ENCODE measurements at places on chromosomes 1 and 21.
A peak's percentile ranks its signal among the peaks of the same experiment; 100 is the strongest.

DNA sequence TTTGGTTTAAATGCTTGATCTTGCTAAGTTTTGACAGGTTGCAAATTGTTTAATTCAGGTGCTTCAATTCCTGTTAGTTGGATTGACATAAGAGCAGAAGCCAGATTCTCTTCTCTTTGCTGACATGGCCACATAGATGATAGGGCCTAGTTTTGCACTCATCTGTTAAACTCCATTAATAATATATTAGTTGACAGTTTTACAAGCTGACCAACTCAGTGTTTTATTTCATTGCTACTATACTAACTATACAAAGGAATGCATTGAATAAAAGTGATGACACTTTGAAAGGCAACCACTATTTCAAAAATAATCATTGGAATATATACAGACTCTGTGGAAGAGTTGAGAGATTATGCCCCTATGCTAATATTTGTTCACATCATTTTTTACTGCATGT lies 255.6 kb upstream of the DPYD start:
- DNase-seq, result no peak

GRCh38 chr1:206694171-206695124 lies 9.7 kb downstream of the MAPKAPK2 start:
- DNase-seq, result no peak

DNA sequence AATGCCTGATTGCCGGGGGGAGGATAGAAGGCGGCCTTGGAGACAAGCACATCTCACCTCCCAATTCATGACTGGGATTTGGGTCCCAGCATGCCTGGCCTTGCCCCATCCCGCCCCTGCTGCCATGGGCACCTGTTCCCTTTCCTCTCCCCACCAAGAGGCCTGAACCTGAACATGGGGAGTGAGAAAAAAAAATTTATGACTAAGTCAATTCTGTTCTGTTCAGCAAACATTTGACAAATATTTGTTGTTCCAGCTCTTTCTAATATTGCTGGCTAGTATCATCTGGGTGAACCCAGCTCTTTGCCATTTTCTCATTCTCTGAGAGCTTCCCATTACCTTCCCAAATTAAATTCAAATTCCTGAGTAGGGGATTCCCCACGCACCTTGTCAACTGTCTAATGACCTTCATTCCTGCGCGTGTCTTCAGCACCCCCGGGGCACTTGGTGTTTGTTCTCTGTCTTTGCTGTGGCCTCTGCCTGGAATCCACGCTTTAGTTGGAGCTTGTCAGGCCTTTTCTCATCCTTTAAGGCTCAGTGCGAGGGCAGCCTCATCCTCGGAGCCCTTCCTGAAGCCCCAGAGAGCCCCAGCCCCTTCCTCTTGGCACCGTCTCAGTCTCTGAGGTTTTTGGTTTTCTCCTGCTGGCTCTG lies 42.8 kb downstream of the ARHGEF10L start:
- no peak for DNase-seq

DNA sequence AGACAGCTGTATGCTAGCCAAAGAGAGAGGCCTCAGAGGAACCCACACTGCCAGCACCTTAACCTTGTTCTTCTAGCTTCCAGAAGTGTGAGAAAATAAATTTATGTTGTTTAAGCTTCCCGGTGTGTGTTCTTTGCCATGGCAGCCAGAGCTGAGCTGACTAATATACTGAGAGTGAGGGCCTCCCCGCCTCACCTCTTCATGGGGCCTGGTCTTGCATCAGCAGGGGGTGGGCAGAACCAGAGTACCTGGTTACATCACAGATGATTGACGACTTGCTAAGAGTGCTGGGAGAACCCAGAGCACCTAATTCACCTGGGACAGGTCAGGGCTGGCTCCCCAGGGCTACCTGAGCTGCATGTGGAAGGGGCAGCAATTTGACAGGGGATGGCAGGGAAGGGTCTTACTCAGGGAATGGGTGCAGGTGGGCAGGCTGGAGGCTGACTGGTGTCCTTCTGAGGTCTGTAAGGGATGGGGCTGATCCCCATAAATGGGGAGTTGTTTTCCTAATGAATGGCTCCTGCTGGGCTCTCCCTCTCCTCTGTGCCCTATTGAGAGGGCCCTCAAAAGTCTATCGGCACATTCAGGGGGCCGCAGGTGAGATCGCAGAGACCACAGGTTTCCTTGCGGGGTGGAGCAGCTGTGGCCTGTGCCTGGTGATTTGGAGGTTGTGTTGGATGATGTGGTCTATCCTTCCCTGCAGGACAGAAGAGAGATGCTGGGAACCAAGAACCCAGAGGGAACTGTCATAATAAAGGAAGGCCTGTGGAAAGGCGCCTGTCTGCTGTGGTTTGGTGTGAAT lies 60.6 kb upstream of the ETV3 start:
- no peak for DNase-seq

GRCh38 chr1:114669562-114670082 lies at the start of gene DENND2C:
DENND2C (minus strand) TSS chr1:114670049; CDS start chr1:114625984, 44,065 bp downstream.
- DNase-seq, result no peak

DNA sequence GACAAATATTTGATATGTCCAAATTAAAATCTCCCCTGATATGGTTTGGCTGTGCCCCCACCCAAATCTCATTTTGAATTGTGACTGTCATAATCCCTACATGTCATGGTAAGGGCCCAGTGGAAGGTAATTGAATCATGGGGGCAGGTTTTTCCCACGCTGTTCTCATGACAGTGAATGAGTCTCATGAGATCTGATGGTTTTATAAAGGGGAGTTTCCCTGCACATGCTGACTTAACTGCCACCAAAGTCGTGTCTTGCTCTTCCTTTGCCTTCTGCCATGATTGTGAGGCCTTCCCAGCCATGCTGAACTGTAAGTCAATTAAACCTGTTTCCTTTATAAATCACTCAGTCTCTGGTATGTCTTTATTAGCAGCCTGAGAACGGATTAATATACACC lies 207.0 kb downstream of the BARHL2 start:
- DNase-seq, result no peak

DNA sequence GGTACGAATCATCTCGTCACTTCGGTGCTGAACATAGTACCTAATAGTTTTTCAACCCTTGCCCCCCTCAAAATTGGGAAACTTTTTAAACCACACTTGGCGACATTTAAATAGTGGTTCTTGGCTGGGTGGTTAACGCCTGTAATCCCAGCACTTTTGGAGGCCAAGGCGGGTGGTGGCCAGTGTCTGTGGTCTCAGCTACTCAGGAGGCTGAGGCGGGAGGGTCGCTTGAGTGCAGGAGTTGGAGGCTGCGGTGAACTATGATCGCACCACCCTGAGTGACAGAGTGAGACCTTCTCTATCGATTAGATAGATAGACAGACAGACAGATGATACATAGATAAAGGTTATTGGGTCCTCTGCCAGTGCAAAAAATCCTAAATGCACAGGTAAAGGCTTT lies 55.5 kb upstream of the RASAL2 start:
- DNase-seq, result no peak

- DNase-seq, result no peak
Observed at GRCh38 chr1:22861764-22862440, 110.8 kb downstream of the LACTBL1 start.

GRCh38 chr1:236534151-236534651 lies 10.4 kb downstream of the LGALS8 start:
- DNase-seq, result no peak

GRCh38 chr21:14864211-14865021 lies 200.4 kb downstream of the NRIP1 start:
- DNase-seq, result peak; percentile 73

- no peak for DNase-seq
Observed at GRCh38 chr1:207996636-207997035, 85.7 kb upstream of the CD34 start.

DNA sequence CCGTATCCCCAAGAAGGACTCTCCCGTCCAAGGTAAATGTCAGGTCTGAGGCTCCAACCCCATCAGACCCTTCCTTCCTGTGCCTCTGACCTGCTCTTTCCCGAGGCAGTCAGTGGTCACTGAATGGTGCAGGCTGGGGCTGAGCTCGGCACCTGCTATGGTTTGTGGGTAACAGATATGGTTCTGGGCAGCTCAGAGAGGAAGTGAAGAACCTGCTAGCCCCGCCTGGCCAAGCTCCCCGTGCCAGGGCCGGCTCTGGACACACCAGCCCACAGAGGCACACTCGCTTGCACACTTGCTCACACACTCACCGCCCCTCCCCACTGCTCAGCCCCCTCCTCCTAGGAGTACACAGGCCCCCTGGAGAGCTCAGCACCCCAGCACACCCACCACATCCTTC lies 16.4 kb downstream of the NCMAP start:
- DNase-seq, result no peak

DNA sequence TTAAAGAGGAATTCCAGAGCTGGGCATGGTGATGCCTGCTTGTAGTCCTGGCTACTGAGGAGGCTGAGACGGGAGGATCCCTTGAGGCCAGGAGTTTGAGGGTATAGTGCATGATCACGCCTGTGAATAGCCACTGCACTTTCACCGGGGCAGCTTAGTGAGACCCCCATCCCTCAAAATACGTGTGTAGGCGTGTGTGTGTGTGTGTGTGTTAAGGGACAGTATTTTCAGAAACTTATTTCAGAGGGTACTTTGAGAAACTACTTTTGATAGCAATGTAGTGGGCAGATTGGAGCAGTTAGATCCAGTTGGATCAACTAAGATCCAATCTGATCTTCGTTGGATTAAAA lies 62.2 kb downstream of the LRRC8D start:
- no peak for DNase-seq

GRCh38 chr1:24735156-24735508 lies 10.1 kb upstream of the CLIC4 start:
- no peak for DNase-seq

DNA sequence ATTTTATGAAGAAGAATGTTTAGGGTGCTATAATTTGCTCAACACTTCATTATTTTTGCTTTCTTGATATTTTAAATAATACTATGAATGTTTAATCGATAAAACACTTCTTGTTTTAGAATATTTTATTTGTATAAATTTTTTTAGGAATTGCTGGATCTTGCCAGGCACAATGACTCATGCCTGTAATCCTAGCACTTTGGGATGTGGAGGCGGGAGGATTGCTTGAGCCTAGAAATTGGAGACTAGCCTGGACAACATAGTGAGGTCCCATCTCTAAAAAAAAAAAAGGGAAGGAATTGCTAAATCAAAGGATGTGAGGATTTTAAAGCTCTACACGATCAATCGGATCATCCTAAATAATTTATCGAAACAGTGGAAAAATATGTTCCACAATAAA lies 17.6 kb downstream of the RNF11 start:
- DNase-seq, result no peak

DNA sequence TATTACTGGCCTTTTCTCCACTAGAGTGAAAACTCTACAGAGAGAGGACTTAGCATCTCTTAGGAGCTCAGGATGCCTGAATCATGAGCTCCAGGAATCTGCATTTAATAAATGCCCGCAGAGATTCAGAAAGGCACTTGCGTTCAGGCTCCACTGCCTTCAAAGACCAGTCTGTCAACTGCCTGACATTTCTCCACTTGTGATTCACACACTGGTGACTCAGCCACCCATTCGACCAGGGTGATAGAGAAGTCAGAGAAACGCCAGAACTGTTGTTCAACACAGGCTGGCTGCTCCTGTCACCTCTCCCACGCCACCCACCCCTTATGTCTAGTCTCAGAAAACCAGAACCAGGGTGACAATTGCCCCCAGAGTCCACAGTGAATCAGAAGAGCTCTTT lies 26.9 kb upstream of the LBR start:
- peak; percentile 57 for DNase-seq

GRCh38 chr1:153277852-153278251 lies 18.4 kb downstream of the LORICRIN start:
- DNase-seq, result no peak

GRCh38 chr1:208988811-208989222 lies 594.7 kb upstream of the CAMK1G start:
- DNase-seq, result no peak

DNA sequence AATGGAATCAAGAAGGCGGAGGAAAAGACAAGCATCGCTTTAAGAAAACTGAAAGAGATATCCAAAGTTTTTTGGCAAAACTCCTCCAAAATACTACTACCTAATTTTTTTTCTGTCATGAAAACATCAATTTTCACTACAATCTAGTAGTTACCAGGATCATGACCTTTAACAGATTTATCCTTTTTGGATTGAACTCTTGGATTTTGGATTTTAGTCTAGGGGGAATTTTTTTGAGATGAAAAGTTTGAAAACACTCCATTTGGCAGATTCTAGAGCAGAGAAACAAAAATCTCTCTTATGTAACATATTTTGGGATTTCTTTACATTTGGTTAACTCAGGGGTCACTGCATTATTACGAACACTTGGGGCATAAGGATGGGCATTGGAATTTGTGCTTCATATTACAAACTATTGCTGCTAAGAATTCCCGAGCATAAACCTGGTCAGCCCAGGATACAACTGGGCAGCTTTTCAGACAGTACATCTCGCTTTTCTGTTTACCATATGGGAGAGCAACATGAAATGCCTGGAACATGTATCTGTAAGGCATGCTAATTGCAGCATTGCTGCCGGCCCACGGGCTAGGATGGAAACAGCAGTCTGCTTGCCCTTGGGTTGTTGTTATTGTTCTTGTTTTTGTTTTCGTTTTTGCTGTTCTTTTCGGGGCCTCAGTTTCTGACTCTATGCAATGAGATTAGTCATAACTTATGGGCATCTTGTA lies 264.3 kb downstream of the RHOU start:
- no peak for DNase-seq

- DNase-seq, result no peak
Observed at GRCh38 chr1:94246692-94247137, 9.3 kb upstream of the ARHGAP29 start.

DNA sequence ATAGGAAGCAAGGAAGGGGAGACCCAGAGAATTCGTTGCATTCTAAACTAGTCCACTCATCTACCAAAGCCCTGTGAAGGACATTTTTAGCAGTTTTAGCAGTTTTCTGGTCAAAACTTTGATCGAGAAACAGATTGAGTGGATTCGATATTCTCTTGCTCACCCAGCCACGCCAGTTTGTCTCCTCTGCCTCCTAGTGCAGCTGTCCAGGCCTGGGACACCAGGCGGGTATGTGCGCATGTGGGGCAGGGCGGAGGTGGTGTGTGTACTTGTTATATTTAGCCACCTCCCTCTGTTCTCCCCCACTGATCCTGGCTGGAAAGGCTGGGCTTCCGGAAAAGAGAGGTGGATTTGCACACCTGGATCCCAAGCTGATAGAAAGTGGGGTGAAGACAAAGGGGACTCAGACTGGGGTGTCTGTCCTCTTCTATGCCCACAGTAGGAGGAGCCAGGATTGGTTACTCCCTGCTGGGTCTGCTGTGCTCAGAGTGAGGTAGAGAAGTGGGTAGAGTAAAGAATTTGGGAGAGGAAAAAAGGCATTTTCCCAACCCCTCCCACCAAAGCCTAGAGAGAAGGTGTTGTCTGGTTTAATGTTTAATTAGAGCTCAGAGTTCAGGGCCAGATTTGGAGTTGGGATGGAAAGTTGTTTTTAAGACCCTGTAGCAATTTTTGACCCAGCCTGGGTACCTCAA lies 3.8 kb downstream of the LMNA start:
- DNase-seq, result no peak

Measured in posterior cingulate gyrus (tissue), 11 donors.